ENCODE measurements at places on chromosomes 2 and 18.

- DNase-seq = no peak
Measured at GRCh38 chr18:35121531-35121930, 80.3 kb downstream of the MAPRE2 start.

GRCh38 chr2:233034091-233034882 is 1.8 kb downstream of the NEU2 start:
- no peak for DNase-seq

- no peak for DNase-seq
Measured at GRCh38 chr2:8663997-8664396, 17.9 kb upstream of the ID2 start.

GRCh38 chr2:105647731-105648130 is 97.0 kb upstream of the NCK2 start:
- no peak for DNase-seq

- DNase-seq = no peak
Measured at GRCh38 chr2:52632543-52632942, 1135.1 kb upstream of the CHAC2 start.

Data from nucleus accumbens (tissue), 56 donors.